ENCODE measurements at places on chromosomes 13 and 19.

DNA sequence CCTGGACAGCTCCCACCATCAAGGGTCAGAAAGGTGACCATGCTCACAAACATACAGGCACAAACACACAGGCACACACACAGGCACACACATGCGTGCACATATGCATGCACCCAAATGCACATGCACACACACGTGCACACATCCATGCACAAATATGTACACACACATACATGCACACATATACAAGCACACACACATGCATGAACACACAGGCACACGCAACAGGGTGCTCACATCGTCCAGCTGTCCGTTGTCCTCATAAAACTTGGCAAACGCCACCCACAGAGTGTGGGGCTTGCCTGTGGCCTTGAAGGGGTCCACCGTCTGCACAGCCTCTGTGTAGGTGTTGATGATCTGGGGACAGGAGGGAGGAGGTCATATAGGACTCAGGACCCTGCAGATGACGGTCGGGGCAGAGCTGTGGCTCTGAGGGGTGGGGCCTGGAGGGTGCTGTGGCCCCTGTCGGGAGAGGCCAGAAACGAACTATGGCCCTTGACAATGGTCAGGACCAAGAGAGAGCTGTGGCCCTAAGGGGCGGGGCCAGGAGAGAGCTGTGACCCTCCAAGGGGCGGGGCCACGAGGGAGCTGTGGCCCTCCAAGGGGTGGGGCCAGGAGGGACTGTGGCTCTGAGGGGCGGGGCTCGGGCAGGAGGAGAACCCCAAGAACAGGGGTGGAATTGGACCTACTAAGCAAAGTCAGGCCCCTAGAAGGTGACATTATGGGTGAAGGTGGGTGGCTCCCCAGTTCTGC lies 6.2 kb downstream of the XAB2 start:
- no peak for DNase-seq

DNA sequence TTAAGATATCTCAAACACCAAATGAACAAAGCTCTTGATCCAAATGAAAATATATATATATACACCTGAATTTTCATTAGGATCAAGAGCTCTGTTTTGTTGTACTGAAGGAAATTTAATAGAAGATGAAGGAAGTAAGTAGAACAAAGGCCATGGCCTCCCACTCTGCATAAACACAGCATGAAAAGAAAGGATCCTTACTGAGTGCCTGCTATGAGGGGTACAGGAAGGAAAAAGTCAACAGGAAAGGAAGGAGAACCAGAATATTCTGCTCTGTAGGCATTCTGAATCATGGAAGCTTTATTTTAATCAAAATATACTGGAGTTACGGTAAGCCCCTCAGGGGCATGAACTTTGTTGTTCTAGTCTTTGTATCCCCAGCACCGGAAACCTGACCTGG lies 22.1 kb downstream of the TMTC4 start:
- DNase-seq, result no peak

- no peak for DNase-seq
These were observed 48.6 kb downstream of the SOX1 start for GRCh38 chr13:112115403-112116091.

DNA sequence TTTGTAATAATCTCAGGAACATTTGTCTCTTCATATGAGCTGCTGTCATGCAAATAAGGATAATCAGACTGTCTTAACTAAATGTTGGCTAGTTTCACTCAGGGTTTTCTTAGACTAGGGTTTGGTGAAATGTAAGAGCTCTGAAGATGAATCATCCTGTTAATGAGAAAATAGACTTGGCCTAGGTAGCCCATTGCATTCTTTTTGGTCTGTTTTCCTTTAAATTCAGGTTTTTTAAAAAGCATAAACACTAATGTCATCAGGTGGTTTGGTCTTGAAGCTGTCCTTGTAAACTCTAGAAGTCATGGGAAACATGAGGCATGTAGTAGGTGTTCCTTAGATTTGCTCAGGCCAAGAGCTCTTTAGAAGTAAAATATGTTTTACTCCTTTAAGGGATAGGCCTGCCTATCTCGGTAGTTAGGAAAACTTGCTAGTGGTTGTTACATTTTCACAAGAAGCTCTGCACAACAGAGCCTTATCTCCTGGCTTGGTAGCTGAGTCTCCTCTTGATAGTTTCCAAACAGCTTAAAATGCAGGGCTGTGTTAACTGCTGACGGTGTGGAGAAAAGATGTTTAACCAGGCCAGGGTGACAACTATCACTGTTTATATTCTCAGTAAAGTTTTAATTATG lies 62.0 kb upstream of the C1QTNF9B start:
- no peak for DNase-seq

DNA sequence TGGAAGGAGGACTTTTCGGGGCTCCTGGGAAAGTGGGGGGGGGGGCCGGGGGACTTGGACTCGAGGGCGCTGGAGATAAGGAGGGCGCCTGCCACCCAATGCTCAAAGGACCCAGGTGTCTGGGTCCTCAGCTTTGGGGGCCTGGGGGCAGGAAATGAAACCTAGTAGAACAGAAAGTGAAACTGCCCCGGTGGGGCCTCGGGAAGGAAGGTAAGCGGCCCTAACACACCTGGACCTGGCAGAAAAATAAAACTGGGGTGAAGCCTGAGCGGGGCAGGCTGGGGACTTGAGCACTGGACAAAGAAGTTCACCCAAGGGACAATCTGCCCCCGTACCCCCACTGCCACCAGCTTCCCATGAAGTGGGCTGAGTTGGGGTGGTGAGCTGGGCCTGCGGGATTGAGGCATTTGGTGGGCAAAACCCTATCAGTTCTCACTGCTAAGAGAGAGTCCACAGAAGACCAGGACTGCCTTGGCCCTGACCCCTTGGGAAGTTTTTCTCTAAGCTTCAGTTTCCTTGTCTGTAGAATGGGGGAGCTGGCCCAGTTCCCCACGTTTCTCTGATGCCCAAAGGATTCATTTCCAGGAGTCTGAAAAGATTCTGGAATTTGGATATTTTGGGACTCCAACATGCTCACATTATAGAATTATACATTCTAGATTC lies 2.3 kb downstream of the PRKD2 start:
- no peak for DNase-seq

DNA sequence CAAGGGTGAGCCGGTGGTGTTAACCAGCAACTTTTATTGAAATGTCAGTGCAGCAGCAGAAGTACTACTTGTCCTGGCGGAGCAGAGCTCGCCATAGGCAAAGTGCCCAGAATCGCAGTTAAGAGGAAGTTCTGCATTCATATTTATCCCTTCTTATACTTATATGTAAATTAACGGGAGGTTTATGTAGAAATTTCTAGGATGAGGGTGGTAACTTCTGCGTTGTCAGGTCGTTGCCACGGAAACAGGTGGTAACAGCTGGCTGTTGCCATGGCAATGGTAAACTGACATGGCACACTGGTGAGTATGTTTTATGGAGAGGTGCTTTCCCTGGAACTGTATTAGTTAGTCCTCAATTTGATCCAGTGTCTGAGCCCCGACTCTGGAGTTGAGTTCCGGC lies 2494.9 kb upstream of the PCDH20 start:
- no peak for DNase-seq

DNA sequence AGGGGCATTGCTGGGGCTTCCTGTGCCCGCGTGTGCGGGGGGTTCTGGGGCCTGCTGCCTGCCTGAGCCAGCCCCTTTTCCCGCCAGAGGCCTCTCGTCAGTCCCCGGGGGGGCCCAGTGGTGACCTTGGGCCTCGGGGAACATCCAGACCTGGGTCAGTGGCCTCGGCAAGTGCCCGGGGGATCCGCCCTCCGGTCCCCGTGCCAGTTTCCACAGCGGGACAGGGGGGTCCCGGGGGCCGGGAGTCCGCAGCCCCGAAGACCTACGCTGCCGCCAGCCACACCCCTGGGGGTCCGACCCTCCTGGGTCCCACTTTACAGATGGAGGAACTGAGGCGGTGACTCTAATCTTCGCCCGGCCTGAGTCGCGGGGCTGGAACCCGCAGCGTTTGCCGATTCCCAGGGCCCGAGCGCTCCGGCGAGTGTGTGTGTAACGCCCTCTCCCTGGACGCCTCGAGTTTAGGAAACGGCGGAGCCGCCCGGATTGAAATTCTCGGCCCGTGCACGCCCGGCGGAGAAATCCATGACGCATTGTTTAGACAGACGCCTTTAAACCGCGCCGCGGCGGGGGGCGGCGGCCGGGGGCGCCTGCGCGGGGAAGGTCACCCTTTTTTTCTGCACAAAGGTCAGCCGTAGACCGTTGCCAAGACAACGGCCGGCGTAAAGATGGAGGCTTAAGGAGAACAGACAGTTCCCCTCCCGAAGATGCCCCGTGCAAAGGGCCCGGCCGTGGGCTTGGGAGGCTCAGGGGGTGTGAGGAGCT lies 39.3 kb downstream of the EFNA2 start:
- peak; percentile 39 for DNase-seq

DNA sequence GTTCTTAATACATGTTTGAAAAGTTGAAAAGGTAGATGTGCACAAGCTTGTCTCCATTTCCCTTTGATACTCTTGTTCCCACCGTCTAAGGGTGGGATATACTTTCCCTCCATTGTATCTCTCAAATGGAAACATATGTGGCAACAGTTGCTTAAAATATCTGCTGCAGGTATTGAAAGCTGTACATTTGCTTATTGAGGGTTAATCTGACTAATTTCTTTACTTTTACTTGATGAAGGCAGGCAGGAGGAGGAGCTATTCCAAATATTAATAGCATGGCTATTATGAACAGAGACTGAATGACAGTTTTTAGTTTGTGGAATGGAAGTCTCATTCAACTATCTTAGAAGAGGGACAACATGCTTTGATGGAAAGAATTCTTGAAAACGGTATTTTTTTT lies 103.8 kb downstream of the SLC10A2 start:
- no peak for DNase-seq

DNA sequence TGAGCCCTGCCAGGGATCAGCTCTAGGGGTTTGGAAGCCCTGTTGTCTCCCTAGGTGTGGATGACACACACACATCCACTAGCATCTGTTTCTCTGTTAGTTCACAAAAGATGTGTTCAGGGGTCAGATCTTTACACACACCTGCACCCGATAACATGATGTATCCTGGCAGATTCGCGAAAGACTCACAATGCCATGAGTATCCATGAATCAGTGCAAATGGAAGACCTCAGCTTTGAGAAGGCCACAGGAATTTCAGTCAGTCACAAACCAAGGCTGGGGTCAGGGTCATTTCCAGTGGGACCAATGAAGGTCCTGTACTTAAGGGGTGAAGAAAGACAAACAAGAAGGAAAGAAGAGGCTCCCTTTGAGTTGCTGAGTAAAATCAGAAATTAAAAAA lies 898.2 kb downstream of the UQCRFS1 start:
- no peak for DNase-seq

- no peak for DNase-seq
These were observed 534.1 kb downstream of the PCDH17 start for GRCh38 chr13:58165617-58166016.

DNA sequence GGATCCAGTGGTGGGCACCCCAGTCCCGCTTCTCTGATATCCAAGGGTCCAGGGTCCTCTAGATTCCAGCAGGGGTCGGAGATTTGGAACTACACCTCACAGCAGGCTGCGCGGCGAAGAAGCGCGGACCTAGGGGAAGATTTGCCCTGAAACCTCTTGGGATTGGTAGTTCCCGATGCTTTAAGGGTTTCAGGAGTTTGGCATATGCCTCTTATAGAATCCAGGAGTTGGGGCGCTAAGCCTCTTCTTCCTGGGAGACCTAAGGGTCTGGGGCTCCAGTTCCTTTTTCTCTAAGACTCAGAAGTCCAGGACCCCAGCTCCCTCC lies 349 bp downstream of the BCL2L12 start:
- DNase-seq, result no peak

GRCh38 chr13:33307843-33308242 lies 22.3 kb upstream of the STARD13 start:
- no peak for DNase-seq

- DNase-seq, result no peak
These were observed 158.1 kb downstream of the IRS2 start for GRCh38 chr13:109628251-109628699.

DNA sequence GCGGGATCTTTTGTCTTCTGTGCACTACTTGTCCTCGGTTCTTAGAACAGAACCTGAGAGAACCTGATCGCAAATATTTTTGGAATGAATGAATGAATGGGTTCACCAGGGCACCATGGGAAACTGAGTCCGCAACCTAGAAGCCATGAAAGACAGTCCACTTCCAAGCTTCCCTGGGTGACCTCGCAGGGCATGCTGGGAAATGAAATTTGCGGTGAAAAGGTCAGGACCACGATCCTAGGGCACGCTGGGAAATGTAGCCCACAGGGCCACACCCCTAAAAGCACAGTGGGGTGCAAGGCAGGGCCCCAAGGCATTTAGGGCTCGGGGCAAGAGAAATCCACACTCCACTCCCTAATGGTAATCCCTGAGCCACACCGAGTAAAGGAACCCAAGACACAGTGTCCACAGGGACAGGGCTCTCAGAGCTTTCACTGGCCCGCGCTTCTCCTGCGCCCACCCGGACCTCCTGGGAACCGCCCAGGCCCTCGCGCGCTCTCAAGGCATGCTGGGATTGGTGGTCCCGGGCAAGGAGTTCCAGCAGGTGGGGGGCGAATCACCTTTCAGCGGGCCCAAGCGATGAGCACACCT lies 1.1 kb upstream of the PPP1R12C start:
- DNase-seq, result no peak

Data from tibial nerve (tissue), 4 donors.